ENCODE measurements at places on chromosomes 2 and 18. TPM values are rescaled to one million over a fixed set of nuclear protein-coding genes. Genes with fewer than 3 reads are reported as not detected.

Gene CFAP65
- total RNA-seq, result not detected

DNA sequence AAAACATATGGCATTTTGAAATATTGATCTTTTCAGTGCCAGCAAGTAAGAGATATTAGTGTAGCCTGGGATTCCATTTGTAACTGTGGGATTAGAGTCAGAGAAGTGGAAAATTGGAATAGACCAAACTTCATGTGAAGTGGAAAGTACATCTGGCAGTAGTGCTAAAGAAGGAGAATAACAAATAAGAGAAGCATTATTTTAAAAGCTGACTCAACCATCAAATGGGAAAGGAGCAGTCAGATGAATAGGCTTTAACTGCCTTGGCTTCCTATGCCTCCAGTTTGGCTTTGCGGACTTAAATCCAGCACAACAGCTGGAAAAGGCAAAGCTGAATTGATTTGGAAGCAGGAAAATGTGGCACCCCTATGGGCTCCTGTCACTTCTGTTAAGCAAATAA lies 623.1 kb downstream of the TSN start:
- no peak for DNase-seq

GRCh38 chr2:196966061-196966460 lies 39.6 kb upstream of the PGAP1 start:
- DNase-seq, result no peak

DNA sequence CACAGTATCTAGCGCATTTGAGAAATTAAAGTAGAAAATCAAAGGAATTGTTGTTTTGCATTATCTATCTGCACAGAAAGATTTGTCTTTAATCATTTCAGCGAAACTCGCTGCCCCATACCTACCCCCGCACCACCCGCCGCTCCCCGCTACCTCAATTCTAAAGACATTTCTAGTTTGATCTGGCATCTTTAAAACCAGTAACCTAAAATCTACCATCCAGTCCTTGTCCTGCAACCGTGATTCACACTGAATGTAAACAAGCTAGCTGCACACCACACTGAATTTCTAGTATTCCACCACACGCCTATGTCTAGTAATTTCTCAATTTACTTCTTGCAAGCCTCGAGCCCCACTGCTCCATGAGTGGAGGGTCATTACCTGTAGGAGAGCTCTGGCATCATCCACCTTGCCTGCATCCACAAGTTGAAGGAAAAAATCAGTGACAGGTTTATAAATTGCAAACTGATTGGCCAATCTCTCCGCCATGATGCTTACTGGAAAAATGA lies 60.1 kb downstream of the ABCG8 start:
- DNase-seq, result no peak

GRCh38 chr2:152033011-152033925 lies 65.6 kb downstream of the CACNB4 start:
- no peak for DNase-seq

GRCh38 chr2:10332402-10333246 lies 29.9 kb downstream of the HPCAL1 start:
- DNase-seq, result no peak

GRCh38 chr2:29780906-29781305 lies 140.5 kb downstream of the ALK start:
- no peak for DNase-seq

Gene CSRNP3
- not detected for total RNA-seq

- DNase-seq, result no peak
Observed at GRCh38 chr18:59810183-59810582, 89.6 kb upstream of the PMAIP1 start.

GRCh38 chr2:47849368-47849767 lies 56.9 kb downstream of the FBXO11 start:
- DNase-seq, result no peak

Gene FHL2
- total RNA-seq, result not detected

GRCh38 chr2:14737201-14737600 lies 104.7 kb downstream of the LRATD1 start:
- DNase-seq, result no peak

DNA sequence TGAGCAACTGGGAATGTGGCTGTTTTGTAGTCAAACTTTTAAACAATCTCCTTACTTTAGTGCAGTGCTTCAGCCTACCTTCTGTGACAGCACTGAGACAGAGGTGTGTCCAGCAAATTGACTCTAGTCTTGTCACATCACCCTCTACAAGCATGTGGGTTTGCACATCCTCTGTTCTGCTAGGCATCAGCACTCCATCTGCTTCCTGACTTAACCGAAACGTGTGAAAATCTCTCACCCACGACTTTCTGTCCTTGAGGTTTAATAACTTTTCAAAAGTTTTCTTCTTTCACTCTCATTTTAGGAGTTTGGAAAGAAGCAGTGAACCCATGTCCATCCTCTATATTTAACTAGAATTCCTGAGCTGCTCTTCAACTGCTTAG lies 42.6 kb downstream of the TTR start:
- DNase-seq, result no peak

DNA sequence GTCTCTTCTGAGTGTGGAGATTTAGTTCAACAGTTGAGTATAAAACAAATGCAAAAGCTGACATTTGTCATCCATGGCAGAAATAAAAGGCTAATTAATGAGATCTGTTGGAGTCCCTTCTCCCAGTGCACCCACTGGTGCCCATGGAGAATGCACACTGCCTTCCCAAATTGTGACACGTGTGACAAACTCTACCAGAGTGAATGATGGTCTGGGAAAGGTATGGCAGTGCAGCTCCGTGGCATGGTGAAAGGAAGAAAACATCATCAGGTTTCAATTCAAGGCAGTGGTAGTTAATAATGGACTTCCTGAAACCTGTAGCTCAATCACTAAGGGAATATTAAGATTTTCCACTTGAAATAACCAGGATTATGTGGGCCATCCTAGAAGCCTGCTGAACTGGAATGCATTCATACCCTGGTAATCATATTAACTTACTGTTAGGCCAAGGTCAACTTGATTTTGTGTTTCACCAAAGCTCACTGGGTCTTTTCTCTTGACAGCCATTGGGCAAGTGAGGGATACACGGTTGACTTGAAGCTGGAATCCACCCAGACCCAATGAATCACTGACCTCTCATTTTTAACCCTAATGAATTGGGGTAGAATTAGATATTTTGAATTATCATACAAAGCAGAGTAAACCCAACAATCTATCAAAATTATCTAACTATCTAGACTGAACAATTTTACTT lies 167.6 kb downstream of the AFF3 start:
- no peak for DNase-seq

Gene XPO1
- total RNA-seq, result 208 TPM

DNA sequence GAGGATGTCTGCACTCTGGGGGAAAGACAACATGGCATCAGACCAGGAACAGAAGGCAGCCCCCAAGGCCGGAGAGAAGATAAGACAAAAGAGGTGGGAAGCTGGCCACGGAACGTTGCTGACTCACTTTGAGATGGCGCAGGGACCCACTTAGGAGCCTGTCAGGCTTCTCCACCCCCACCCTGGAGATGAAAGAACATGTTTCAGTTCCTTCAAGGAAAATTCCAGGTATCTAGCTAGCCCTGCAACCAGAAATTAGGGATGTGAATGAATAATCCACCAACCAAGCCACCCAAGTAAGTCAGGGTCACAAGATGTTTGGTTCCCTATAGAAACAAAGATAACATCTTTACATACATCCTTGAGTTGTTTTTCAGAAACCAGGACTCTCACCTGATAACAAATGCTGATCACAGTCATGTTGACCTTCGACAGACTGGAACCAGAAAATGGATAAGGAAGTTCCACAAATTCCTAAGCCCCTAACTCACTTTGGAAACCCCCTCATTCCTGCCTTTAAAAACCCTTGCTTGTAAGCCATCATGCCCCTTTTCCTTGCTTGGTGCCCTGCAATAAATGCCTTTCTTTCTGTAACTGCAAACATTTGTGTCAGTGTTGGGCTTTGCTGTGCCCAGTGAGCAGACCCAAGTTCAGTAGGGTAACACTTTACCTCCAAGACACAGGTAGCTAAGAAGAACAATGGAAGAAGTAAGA lies 31.9 kb downstream of the PSTPIP2 start:
- DNase-seq, result no peak

DNA sequence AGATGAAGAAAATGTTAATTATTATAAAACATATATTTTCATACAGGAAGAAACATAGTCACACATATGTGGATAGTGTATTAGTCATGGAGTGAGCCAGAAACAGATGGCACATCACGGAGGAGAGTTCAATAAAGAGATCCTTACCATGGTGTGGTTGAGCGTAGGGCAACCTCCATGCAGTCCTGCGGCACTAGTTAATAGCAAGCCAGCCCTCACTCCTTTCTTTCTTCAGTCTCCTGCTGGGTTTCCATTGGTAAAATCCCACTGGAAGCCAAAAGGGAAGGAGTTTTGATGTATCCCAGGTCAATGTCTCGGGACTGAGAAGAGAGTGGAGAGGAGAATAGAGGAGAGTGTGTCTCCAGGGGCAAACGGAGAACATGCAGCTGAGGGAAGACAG lies 328.1 kb downstream of the NR4A2 start:
- no peak for DNase-seq

DNA sequence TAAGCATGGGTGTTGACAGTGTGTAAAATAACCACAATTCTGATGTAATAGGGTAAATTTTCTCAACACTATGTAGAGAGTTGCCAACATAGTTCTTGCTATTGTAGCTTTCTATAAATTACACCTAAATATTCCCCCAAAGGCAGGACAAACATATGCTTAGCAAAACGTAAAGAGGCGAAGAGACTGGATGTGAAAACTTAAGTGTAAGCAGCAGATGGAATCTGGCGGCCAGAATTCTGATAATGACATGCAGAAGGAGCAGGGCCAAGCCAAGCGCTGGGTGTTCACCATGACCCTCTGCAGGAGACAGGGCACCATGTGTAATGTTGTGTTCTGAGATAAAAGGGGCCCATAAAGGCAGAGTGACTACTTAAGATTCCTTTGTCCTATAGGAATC lies 105.2 kb upstream of the ZNF521 start:
- DNase-seq, result no peak

GRCh38 chr2:147083664-147084063 lies 761.2 kb upstream of the ACVR2A start:
- no peak for DNase-seq

GRCh38 chr2:27380626-27381545 lies at the start of gene ZNF513:
Gene ZNF513 (minus strand): TSS chr2:27380734. CDS start chr2:27380526, 208 bp downstream.
- peak; percentile 92 for DNase-seq

Gene ANKRD23
- total RNA-seq, result 9.8 TPM

- DNase-seq, result no peak
Observed at GRCh38 chr2:112583497-112584133, 794 bp upstream of the CHCHD5 start.

DNA sequence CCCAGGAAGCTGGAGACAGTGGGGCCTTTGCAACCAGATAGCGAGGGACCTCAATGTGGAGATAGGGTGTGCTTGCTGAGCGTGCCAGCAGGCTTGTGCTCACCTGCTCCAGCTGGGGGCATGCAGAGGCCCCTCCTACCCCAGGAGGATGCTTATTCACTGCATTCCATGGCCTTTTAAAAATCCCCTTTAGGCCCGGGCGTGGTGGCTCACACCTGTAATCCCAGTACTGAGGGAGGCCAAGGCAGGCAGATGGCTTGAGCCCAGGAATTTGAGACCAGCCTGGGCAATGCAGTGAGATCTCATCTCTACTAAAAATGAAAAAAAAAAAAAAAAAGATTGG lies 54.5 kb downstream of the ODC1 start:
- DNase-seq, result no peak

DNA sequence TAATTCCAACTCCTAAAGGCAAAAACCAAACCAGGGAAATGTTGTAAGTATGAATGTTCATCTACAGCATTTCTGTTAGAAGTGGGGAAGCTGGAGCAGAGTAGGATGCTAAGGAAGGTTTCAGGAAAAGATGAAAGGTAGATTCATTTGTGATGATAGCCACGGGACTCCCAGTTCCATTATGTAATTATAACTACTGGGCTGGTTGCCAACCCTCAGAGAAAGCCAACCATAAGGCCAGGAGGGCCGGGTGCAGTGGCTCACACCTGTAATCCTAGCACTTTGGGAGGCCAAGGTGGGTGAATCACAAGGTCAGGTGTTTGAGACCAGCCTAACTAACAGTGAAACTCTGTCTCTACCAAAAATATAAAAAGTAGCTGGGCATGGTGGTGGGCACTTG lies 288.9 kb upstream of the ETAA1 start:
- DNase-seq, result no peak

GRCh38 chr2:38394903-38395341 lies 17.8 kb upstream of the ATL2 start:
- no peak for DNase-seq

Measured in B cell (primary cell).